CD8-positive, alpha-beta memory T cell (primary cell): ENCODE measurements at places on chromosomes 3 and 15. TPM values are rescaled to one million over a fixed set of nuclear protein-coding genes. Genes with fewer than 3 reads are reported as not detected.
A peak's percentile ranks its signal among the peaks of the same experiment; 100 is the strongest.

RTP1 gene
- not detected for total RNA-seq

SLC51A gene
- total RNA-seq, result not detected

TMEM212 gene
- not detected for total RNA-seq

SYNM gene
- total RNA-seq, result 2.4 TPM

LIPC gene
- 0.28 TPM for total RNA-seq

ZKSCAN7 gene
- total RNA-seq, result 3.7 TPM

CFAP92 gene
- not detected for total RNA-seq

TBC1D2B gene
- total RNA-seq, result 41.1 TPM

TMC3 gene
- total RNA-seq, result not detected

CYP1A2 gene
- total RNA-seq, result not detected

GRCh38 chr3:63613561-63613960, 38.9 kb upstream of the SNTN start:
- H3K36me3 ChIP-seq, result no peaks in the 10 kb centered on the region
- no peaks in the 10 kb centered on the region for H3K27me3 ChIP-seq
- H3K4me3 ChIP-seq, result no peak overlapping the region
- no peaks in the 10 kb centered on the region for H3K4me1 ChIP-seq
- DNase-seq, result no peak

DNA sequence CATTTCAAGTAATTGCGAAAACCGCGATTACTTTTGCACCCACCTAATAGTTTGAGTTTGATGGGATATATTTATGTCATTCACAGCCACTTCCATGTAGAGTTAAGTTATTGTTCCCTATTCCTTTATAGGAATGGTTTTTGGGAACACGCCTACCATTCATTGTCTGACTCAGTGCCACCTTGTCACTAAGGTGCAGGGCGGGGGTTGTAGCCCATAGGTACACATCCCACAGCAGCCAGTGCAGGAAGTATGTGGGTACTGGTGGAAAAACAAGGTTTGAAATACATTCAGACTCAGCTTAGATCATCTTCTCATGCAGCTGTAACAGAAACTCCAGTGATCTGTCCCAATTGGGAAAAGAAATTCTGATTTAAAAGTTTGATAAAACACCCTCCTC, 48.2 kb upstream of the CFAP161 start:
- H3K27ac ChIP-seq, result no peak overlapping the region
- DNase-seq, result no peak
- no peaks in the 10 kb centered on the region for H3K4me1 ChIP-seq
- H3K27me3 ChIP-seq, result peaks cover 7% of the 10 kb centered on the region
- H3K36me3 ChIP-seq, result no peaks in the 10 kb centered on the region
- H3K4me3 ChIP-seq, result no peak overlapping the region

- H3K36me3 ChIP-seq, result no peaks in the 10 kb centered on the region
- DNase-seq, result no peak
- H3K4me3 ChIP-seq, result no peak overlapping the region
- H3K27ac ChIP-seq, result no peak overlapping the region
- H3K27me3 ChIP-seq, result no peaks in the 10 kb centered on the region
- H3K4me1 ChIP-seq, result no peaks in the 10 kb centered on the region
These were observed 59.8 kb upstream of the AADACL2 start for GRCh38 chr3:151673974-151674373.

- H3K4me1 ChIP-seq, result peaks cover 3% of the 10 kb centered on the region
- DNase-seq, result no peak
- no peak overlapping the region for H3K4me3 ChIP-seq
- no peak overlapping the region for H3K27ac ChIP-seq
- no peaks in the 10 kb centered on the region for H3K36me3 ChIP-seq
These were observed 2.4 kb downstream of the UCN2 start for GRCh38 chr3:48561045-48561736.

- H3K27ac ChIP-seq, result no peak overlapping the region
- no peaks in the 10 kb centered on the region for H3K27me3 ChIP-seq
- no peak overlapping the region for H3K4me3 ChIP-seq
- no peak for DNase-seq
- no peaks in the 10 kb centered on the region for H3K4me1 ChIP-seq
These were observed 83.3 kb downstream of the TRIM42 start for GRCh38 chr3:140761076-140761639.

GRCh38 chr15:37019479-37020433, 80.6 kb downstream of the MEIS2 start:
- no peaks in the 10 kb centered on the region for H3K36me3 ChIP-seq
- no peaks in the 10 kb centered on the region for H3K4me1 ChIP-seq
- H3K27me3 ChIP-seq, result no peaks in the 10 kb centered on the region
- no peak for DNase-seq

- no peak overlapping the region for H3K27ac ChIP-seq
- no peak for DNase-seq
- H3K4me3 ChIP-seq, result no peak overlapping the region
- H3K36me3 ChIP-seq, result no peaks in the 10 kb centered on the region
These were observed 262.0 kb upstream of the ZNF717 start for GRCh38 chr3:76047368-76047767.

DNA sequence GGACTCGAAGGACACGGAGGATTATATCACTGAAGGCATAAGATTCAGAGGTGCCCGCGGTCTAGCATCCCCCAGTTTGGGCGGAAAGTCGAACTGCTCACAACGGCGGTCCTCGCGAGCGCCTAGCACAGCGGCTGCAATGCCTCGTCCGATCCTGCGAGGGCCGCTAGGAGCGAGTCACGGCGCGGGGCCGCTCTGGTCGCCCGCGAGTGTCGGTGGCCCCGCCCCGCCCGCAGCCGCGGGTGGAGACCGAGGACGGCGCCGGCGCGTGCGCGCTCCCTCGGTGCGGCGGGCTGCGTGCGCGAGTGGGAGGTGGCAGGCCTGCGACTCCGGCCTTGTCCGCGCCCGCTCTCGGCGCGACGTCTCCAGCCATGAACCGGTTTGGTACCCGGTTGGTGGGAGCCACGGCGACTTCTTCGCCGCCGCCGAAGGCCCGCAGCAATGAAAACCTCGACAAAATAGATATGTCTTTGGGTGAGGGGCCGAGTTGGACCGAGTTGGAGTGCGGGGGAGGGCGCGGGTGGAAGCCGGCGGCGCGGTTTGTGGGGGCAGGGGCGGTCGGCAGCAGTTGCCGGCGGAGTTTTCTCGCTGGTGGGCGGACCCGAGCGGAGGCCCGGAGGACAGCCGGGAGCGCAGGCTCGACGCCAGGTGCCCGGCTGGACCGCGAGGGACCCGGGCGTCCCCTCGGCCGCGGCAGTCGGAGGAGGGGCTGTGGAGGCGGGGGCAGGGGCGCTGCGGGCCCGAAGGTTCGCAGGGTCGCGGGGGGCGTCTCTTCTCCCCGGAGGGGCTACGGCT, at the start of gene FYTTD1:
Gene FYTTD1 (plus strand): TSS at position 283 of the 795 bp plus-strand sequence. CDS start 89 bp downstream, at position 372.
- no peaks in the 10 kb centered on the region for H3K27me3 ChIP-seq
- peak; percentile 82 for DNase-seq
- peak within 1 kb of the TSS; percentile 66 for H3K27ac ChIP-seq

DNA sequence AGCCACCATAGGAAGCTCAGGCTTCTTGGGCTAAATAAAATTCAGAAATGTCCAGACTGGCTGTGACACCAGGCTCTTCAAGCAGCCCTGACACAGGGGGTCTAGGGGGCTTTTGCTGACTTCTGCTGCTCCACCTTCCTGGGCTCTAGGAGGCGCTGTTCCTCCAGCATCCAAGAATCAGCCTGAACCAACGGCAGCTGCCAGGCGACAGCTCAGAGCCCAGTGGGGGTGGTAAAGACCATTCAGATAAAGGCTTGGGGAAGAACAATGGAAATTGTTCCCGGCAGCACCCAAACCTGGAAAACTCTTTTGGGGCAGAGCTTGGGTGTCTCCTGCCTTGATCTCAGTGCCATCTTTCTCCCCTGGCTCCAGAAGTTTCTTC, 21.6 kb upstream of the PSTPIP1 start:
- no peak overlapping the region for H3K4me3 ChIP-seq
- peak; percentile 62 for DNase-seq
- no peaks in the 10 kb centered on the region for H3K27me3 ChIP-seq
- H3K36me3 ChIP-seq, result no peaks in the 10 kb centered on the region

DNA sequence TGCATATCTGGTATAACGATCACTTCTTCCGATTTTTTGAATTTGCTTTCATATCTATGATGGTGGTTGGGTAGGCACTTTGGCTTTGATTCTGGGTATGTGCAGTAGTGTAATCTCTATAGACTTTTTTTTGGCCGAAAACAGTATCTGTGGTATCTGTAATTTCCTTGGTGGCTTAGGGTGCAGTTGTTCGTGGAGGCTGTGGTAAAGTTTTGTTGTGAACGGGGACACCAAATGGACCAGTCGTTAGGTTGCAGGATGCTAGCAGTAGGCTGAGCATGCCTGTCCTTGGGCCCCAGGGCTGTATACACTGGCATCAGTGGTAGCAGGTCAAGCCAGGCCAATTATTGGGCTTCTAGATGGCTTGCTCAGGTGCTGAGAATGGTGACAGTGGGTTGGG, 55.2 kb downstream of the CCDC66 start:
- peaks cover 54% of the 10 kb centered on the region for H3K4me1 ChIP-seq
- no peak for DNase-seq
- no peak overlapping the region for H3K4me3 ChIP-seq

GRCh38 chr3:14935592-14936345, 11.6 kb upstream of the NR2C2 start:
- no peaks in the 10 kb centered on the region for H3K4me1 ChIP-seq
- no peaks in the 10 kb centered on the region for H3K27me3 ChIP-seq
- H3K4me3 ChIP-seq, result no peak overlapping the region
- H3K27ac ChIP-seq, result no peak overlapping the region
- DNase-seq, result no peak

- no peak overlapping the region for H3K27ac ChIP-seq
- H3K27me3 ChIP-seq, result no peaks in the 10 kb centered on the region
These were observed 332.4 kb upstream of the PPP2R3A start for GRCh38 chr3:135633078-135633477.

- H3K4me3 ChIP-seq, result no peak overlapping the region
- no peak overlapping the region for H3K27ac ChIP-seq
- H3K27me3 ChIP-seq, result no peaks in the 10 kb centered on the region
- no peak for DNase-seq
- no peaks in the 10 kb centered on the region for H3K4me1 ChIP-seq
These were observed 403.6 kb upstream of the CDIN1 start for GRCh38 chr15:36175741-36176291.

GRCh38 chr15:67194171-67195114, 60.0 kb downstream of the AAGAB start:
- DNase-seq, result no peak
- no peak overlapping the region for H3K4me3 ChIP-seq
- no peaks in the 10 kb centered on the region for H3K27me3 ChIP-seq
- H3K4me1 ChIP-seq, result peaks cover 5% of the 10 kb centered on the region
- H3K27ac ChIP-seq, result no peak overlapping the region
- H3K36me3 ChIP-seq, result peaks cover 10% of the 10 kb centered on the region

DNA sequence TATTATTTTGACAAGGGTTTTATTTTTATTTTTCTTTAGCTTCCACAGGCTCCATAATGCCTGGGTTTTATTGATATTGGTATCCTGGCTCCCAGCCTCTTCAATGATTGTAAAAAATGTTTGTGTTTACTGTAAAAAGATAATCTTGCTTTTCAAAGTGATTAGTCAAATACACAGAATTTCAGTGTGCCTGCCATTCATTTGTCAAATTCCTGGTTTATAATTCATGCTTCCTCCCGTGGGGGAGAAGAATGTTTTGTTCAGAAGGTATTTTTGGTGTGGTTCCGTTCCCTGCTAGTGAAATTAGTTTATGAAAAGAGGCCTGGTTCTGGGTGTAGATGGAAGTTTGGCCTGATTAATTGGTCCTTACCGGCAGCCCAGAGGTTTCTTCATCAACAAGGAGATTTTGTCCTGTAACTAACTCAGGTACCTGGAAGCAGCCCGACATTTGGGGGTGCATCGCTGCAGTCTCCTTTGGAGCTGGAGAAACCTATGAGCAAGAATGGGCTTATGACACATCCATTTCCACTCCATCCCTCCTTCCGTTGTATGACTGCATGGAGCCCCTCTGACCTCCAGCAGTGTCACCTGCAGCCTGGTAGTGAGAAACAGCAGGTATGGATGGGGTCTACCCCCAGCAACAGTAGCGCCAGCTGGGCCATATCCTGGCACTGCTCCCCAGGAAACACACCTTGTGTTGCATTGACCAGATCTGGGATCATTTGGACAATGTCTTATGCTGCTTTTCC, 101.5 kb downstream of the PGPEP1L start:
- H3K36me3 ChIP-seq, result peaks cover 6% of the 10 kb centered on the region
- no peaks in the 10 kb centered on the region for H3K4me1 ChIP-seq
- H3K4me3 ChIP-seq, result no peak overlapping the region
- no peak overlapping the region for H3K27ac ChIP-seq
- H3K27me3 ChIP-seq, result no peaks in the 10 kb centered on the region

DNA sequence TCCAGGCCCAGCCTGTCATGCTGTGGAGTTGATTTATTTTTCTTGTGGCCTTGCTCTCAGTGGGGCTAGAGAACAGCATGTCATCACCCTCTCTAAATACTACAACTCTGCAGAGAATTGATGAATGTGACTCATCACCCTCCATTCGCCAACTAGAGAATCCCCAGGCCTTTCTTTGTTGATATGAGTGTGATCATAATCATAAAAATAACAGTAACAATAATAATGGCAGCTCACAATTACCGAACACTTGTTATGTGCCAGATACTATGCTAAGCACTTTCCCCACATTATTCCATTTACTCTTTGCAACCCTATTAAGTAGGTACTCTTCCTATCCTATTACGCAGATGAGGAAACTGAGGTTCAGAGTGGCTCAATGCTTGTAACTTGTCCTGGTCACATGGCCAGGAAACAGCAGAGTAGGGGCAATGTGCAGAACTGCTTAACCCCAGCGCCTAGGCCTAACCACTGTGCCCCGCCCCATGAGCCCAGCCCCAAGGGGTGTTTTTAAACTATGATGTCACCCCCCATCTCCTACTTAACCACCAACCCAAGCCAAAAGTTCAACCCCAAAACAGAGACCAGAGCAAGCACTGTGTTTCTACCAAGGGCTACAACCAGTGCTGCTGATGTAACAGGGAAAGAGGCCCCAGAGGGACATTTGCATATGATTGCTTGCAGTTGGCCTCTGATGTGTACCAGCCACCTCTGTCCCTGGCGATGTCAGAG, 104.5 kb downstream of the ADCY5 start:
- no peak overlapping the region for H3K27ac ChIP-seq
- H3K4me3 ChIP-seq, result no peak overlapping the region
- H3K4me1 ChIP-seq, result no peaks in the 10 kb centered on the region
- no peaks in the 10 kb centered on the region for H3K36me3 ChIP-seq
- no peaks in the 10 kb centered on the region for H3K27me3 ChIP-seq
- no peak for DNase-seq

- H3K4me3 ChIP-seq, result no peak overlapping the region
- no peaks in the 10 kb centered on the region for H3K27me3 ChIP-seq
- no peak overlapping the region for H3K27ac ChIP-seq
- no peaks in the 10 kb centered on the region for H3K36me3 ChIP-seq
- H3K4me1 ChIP-seq, result no peaks in the 10 kb centered on the region
These were observed 439.7 kb downstream of the NTRK3 start for GRCh38 chr15:87816811-87817210.

GRCh38 chr15:100105101-100105500, 236.7 kb downstream of the ADAMTS17 start:
- H3K27ac ChIP-seq, result no peak overlapping the region
- no peak for DNase-seq
- H3K4me3 ChIP-seq, result no peak overlapping the region
- no peaks in the 10 kb centered on the region for H3K36me3 ChIP-seq
- H3K4me1 ChIP-seq, result no peaks in the 10 kb centered on the region
- H3K27me3 ChIP-seq, result no peaks in the 10 kb centered on the region
